ENCODE measurements at places on chromosomes 16 and 17.
A peak's percentile ranks its signal among the peaks of the same experiment; 100 is the strongest.

- no peak for DNase-seq
These were observed 148.0 kb upstream of the TNRC6C start for GRCh38 chr17:77810536-77810935.

DNA sequence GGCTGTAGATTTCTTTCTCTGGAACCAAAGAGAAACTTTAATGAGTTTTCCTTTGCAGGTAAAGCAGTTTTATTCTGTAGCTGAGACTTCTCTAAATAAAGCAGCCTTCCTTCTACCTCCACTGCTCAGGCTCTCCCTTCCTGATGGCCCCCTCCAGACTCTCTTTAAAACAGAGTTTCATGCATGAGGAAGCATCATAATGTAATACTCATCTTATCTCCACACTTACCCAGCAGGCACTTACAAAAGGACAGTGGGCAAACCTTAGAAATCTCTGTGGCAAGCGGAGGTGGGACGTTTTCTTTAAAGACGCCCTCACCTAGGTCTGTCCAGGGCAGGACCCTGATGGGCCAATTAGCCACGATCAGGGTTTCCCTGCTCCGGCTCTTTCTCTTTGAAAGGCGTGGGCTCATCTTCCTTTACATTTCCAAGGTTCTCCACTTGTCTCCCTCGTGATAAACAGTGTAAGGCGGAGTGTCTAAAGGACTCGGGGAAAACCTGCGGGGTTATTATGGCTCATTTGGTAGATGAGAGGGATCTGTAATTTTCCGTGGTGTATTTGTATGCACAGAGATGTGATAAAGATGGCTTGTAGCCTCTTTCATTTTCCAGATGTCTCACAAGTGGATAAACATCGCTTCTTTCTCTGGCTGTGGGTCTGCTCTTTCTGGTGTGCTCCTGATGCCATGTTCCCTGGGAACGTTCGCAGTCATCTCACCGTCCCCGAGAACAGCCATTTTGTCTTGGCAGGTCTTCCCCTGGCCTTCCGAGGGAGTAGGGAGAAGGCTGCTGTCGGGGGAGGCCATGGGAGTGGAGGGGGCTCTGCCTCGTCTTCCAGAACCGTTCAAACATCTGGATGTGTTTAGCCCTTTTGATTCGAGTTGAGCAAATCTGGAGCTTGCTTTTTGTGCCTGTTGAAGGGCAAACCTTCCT lies 239.0 kb downstream of the CCDC182 start:
- DNase-seq = no peak

DNA sequence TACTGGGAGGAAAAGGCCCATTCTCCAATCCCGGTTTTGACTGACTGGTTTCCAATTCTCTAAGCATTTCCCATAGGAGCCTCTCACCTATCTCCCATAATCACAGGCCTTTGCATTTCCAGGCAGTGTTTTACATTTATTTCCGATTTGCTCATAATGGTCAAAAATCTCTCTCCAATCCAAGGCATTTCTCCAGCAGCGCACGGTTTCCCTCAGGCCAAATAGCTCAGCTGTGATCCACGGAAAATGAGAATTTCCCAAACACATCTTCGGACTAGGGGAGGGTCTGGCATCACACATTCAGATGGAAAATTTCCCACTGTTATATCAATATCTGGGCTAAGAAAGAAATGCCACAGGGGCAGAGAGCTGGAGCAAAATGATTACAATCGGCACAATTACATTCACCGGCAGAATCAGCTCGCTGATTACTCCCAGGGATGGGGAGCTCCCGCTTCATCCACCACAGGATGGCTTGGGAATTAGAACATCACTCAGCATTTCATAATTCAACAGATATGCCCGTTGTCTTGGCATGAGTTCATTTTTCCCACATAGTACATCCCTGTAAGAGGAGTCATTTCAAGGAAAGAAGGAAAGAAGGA lies 6.7 kb downstream of the PIPOX start:
- DNase-seq = no peak

DNA sequence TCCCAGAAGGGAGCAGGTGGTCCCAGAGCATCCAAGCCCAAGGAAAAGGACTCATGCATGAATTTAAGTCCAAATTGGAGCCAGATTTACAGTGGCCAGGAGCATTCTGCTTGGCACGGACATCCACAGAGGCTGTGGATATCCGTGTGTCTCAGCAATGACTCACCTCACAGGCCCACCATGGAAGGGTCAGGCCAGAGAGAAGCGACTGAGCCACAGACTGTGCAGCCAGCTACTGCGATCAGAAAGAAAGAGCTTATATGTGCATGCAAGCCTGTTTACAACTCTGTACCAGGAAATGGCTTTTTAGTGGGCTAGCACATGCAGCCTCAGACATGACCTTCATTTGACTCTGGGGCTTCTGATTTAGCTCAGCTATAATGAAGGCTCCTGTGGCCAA lies 231.0 kb downstream of the C16orf95 start:
- DNase-seq = no peak

GRCh38 chr17:76469076-76469990 lies 1.9 kb downstream of the AANAT start:
- DNase-seq = no peak

- DNase-seq = no peak
These were observed at the start of gene MYLK3 for GRCh38 chr16:46747777-46748651. TSS of gene MYLK3 (minus strand) at chr16:46748344. CDS start at chr16:46748193, 151 bp downstream.

DNA sequence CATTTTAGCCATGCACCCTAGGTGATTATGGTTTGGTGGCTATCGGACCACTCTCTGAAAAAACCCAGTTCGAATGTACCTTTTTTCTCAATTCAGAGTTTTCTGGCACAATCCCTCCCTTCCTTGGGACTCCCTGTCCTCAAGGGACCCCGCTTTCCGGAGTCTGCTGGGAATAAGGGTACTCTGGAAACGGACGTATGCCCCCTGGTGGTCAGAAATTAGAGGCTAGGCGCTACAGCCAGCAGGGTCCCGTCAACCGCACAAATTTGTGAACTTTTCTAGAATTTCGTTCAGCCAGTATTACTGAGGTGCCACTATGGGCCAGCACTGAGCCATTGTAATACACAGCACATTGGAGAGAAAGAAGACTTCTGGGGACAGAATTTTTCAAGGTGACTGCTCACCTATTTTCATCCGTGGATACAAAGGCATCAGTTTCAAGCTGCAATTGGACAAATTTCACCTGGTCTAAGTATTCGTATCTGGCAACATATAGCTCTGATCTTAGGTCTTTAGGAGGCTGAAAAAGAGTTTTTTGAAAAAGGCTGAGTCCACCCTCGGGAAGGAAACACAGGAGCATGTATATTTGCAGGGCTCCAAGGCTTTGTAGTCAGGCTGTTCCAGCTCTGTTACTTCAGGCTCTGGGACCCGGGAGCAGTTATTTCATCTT lies 27.1 kb upstream of the CRYBA1 start:
- DNase-seq = peak; percentile 55

DNA sequence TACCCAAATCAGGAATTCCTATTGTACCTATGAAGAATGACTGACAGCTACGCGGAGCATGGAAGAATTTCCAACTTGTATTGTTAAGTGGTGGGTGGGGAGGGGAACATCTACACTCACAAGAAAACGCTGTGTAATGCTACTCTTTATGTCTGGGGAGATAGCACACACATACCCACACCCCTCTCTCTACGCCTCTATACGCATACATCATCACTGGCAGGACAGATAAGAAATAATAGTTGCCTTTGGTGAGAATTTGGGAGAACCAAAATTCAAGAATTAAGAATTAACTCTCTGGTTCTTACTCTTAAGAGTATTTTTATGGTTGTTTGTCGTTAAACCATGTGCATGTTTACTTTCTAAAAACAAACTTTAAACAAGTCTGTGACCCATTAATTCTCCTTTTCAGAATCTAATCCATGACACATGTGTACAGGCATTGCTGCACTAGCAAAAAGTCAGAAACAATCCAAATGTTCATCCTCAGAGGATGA lies 33.9 kb downstream of the CREBBP start:
- no peak for DNase-seq

DNA sequence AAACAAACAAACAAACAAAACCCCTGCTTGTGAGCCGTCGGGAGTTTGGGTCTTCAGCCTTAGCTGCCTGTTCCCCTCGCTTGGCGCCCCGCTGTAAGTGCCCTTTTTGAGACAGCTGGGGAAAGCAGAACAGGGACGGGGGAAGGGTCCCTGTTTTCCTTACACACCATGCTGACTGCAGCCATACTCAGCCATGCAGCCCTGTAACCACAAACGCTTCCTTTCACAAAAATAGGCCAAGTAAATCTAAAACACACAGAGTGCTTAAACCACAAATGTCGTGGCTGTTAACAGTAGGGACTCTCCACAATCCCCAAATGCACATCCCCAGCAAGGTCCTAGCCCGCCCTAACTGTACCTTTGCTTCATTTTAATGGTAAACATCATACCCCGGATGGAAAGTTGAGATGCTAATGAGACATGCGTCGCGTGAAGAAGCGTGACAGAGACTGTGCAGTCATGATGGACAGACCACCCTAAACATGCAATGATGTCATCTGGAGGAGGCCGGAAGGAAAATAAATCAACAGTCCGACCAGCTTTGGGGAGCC lies 129.9 kb downstream of the MGAT5B start:
- DNase-seq = no peak

DNA sequence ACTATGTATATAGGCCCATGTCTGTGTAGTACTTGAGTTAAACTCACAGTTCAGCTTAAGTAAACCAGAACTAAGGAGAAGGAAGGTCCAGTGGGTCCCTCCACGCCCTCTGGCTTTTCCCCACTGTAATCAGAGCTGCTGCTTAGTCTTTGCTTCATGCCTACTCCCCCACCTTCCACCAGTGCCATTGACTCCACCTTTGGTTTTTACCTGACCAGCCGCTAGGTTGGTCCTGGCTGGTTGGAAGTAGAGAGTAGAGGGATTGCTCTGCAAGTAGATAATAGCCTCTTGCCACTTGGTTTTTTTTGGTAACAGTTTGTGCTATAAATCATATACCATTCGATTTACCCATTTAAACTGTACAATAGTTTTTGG lies 22.8 kb upstream of the PHKG2 start:
- DNase-seq = no peak

- no peak for DNase-seq
These were observed 23.5 kb downstream of the PLD6 start for GRCh38 chr17:17182598-17183136.

DNA sequence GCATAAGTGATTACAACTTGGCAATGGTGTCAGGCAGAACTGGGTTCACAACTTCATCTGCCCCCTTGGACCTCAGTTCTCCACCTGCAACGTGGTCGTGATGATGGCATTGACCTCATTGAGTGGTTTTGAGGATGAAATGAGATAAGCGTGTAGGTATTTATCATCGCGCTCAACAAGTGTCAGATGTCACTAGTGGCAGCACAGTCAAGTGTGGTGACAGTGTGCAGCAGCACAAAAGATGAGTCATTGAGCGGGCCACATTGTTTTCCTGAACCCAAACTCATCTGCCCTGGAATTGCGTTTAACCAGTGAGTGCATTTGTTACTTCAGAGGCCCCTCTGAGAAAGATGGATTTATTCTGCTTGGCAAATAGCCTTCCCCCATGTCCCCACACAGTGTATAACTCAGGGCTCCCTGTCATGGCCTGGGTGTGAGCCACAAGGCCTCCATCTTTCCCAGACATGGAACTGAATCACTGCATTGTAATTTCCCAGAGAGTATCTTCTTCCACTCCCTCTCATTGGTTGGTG lies 20.9 kb downstream of the IRX3 start:
- DNase-seq = no peak

DNA sequence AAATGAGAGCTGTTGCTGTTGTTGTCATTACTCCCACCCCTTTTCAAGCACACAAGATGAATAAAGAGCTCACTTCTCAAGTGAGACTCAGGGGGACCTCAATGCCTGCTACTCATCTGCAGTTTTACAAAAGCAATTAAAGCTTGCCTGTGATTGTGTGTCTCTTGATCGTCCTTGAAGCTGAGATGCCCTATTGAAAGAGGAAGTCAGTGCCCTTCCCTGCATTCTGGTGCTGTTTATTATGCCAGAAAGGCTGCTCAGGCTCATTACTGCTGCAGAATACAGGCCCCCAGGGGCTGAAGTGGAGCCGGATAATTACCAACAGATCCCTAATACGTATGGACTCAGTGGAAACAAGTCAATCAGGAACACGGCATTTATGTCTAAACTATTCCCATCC lies 147.2 kb downstream of the HS3ST2 start:
- no peak for DNase-seq

DNA sequence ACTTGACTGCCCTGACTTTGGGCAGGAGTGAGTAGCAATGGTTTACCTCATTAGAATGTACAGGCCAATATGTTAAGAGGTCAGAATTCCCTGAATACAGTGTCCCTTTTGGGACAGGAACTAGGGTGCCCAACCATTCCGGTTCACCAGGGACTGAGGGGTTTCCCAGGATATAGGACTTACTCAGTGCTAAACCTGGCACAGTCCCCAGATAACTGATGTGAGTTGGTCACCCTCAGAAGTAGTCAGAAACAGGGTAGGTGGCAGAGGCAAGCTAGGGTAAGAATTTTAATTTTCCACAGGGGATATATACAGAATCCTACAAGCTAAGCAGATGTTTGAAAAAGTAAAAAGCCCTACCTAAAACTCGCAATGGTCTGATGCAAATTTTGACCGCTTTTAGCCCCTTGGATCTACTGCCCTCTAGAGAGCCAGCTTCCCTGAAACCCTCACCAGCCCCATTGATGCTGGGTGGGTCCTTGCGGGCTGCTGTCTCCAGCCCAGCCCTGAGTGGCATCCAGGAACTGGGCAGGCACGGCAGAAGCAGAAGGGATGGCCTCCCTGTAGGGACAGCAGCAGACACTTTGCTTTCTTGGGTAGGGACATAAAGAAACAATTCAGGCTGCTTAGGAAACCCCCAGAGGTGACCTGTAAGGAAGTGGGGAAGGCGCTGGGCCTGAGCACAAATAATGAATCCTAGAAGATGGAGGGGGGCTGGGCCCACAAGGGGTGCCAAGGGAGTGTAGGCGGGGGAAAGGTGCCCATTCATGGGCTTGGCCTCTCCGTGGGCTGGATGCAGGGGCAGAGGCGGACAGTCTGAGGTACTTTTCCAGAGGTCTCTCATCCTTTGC lies 434.8 kb downstream of the SLC39A11 start:
- no peak for DNase-seq

GRCh38 chr16:84268291-84269040 lies 26.2 kb upstream of the WFDC1 start:
- DNase-seq = no peak

- no peak for DNase-seq
These were observed 10.3 kb upstream of the IL4R start for GRCh38 chr16:27303256-27304100.

DNA sequence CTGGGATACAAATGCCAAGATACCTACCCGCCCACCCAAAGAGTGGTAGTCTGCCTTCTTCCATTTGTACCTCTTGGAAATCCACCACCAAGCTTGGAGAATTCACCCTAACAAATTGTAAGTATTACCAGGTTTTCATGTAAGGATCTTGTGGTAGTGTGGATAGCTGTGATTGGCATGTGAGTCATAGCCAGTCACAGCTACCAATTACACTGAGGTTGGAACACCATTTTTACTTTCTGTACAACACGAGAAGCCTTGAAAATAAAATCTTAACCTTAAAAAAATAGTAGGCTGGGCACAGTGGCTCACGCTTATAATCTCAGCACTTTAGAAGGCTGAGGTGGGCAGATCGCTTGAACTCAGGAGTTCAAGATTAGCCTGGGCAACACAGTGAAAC lies 18.5 kb upstream of the SLC35G3 start:
- no peak for DNase-seq

GRCh38 chr16:70688246-70688742 lies 2.4 kb upstream of the MTSS2 start:
- DNase-seq = no peak
